Keratinocyte (primary cell): ENCODE measurements at places on chromosomes 12 and 14. TPM values are rescaled to one million over a fixed set of nuclear protein-coding genes. Genes with fewer than 3 reads are reported as not detected.
A peak's percentile ranks its signal among the peaks of the same experiment; 100 is the strongest.

- no peak overlapping the region for H3K27ac ChIP-seq
- H3K27me3 ChIP-seq: peaks cover 39% of the 10 kb centered on the region
- peaks cover 73% of the 10 kb centered on the region for H3K4me1 ChIP-seq
- no peak for DNase-seq
- peaks cover 24% of the 10 kb centered on the region for H3K36me3 ChIP-seq
- H3K4me3 ChIP-seq: no peak overlapping the region
Measured at GRCh38 chr12:57237596-57237931, 8.1 kb downstream of the SHMT2 start.

DNA sequence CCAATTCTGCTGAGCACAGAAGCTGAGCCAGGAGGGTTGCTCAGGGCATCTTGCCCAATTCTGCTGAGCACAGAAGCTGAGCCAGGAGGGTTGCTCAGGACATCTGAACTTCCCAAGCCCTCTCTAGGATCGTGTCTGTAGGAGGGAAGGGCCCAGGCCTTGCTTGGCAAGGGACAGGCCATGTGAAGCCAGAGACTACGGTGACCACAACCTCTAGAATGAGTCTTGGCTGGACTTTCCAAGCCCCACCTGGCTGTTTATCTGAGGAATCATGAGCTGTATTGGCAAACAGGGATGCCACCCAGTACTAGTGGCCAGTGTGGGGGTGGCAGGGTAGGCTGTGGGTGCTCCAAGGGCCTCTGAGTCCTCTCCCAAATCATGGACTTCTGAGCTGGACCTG is 7.7 kb upstream of the SERPINA6 start:
- no peak overlapping the region for H3K4me3 ChIP-seq
- H3K27ac ChIP-seq: no peak overlapping the region
- H3K4me1 ChIP-seq: peaks cover 3% of the 10 kb centered on the region
- no peaks in the 10 kb centered on the region for H3K36me3 ChIP-seq
- no peak for DNase-seq

- H3K36me3 ChIP-seq: no peaks in the 10 kb centered on the region
- H3K27me3 ChIP-seq: no peaks in the 10 kb centered on the region
Measured at GRCh38 chr12:57124261-57124877, 3.9 kb upstream of the LRP1 start.

Gene USP30
- polyA plus RNA-seq: 8.4 to 11.3 TPM (median 10.0 TPM) in 3 replicates

- no peaks in the 10 kb centered on the region for H3K36me3 ChIP-seq
- DNase-seq: no peak
- H3K27me3 ChIP-seq: no peaks in the 10 kb centered on the region
- peaks cover 21% of the 10 kb centered on the region for H3K4me1 ChIP-seq
- no peak overlapping the region for H3K27ac ChIP-seq
Measured at GRCh38 chr12:66047411-66048021, 83.0 kb downstream of the LLPH start.

- H3K27me3 ChIP-seq: no peaks in the 10 kb centered on the region
- DNase-seq: no peak
- no peak overlapping the region for H3K27ac ChIP-seq
- no peak overlapping the region for H3K4me3 ChIP-seq
- H3K4me1 ChIP-seq: peaks cover 4% of the 10 kb centered on the region
Measured at GRCh38 chr14:85459361-85460000, 70.5 kb upstream of the FLRT2 start.

- no peak overlapping the region for H3K4me3 ChIP-seq
- H3K4me1 ChIP-seq: peaks cover 18% of the 10 kb centered on the region
- H3K36me3 ChIP-seq: no peaks in the 10 kb centered on the region
- DNase-seq: no peak
Measured at GRCh38 chr14:72644758-72645489, 249.0 kb downstream of the DPF3 start.

DNA sequence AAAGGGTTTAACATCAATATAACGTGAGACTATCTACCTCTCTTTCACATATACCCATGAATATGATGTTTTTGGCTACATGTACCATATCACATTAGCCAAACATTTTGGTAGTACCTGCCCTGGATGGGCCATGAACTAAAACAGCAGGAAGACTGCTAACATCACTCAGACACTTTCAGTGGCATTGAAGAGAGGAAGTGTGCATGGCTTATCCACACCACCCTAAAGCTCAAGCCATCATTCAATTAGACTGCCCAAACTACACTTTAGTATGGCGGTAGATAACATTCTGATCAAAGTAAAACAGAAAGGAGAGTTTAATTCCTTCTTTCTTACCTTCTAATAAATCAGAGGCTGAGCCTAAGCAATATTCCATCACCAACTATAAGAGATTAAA is 103.0 kb downstream of the PEBP1 start:
- no peak for DNase-seq
- H3K4me3 ChIP-seq: no peak overlapping the region
- H3K27me3 ChIP-seq: no peaks in the 10 kb centered on the region
- H3K27ac ChIP-seq: peak overlapping the region; percentile 86
- peaks cover 16% of the 10 kb centered on the region for H3K36me3 ChIP-seq
- peaks cover 36% of the 10 kb centered on the region for H3K4me1 ChIP-seq

Gene TMPRSS12
- polyA plus RNA-seq: not detected in 3 replicates

DNA sequence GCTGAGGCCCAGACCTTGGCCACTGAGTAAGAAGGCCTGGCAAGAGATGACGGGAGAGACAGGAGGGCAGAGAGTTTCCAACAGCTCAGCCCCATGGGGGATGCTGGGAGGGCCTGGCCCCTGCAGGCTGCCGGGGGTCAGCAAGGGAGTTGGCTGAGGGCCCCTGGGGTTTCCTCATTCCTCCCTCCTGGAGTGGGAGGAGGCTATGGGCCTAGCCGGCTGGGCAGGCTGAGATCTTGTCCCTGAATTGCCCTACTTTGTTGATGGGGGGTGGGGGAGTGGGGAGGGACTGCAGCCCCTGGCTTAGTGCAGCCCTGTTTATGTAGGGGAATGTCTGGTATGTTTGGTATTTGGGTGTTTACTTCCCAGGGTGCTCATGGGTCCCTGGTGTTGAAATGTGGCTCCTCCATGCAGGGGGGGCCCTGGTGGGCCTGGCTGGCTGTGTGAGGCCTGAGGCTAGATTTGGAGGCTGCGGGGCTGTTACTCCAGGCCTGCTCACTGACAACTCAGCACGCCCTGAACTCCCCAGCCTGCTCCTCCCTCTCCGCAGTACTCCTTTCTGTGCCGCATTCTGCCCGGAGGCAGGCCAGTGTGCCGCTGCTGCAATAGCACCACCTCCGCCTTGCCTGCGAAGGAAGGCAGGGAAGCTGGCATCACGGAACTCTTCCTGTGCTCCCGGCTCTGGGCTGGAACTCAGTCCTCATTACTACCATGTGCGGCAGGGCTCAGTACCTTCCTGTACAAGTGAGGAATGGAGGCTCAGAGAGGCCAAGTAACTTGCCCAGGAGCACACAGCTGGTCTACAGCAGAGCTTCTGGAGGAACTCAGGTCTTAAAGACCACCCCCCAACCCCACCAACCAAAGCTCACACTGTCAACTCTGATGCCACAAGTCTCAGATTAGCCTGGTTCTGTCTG is 25.3 kb downstream of the JDP2 start:
- no peaks in the 10 kb centered on the region for H3K27me3 ChIP-seq
- peaks cover 34% of the 10 kb centered on the region for H3K4me1 ChIP-seq
- peak; percentile 75 for DNase-seq
- peak overlapping the region; percentile 49 for H3K4me3 ChIP-seq

DNA sequence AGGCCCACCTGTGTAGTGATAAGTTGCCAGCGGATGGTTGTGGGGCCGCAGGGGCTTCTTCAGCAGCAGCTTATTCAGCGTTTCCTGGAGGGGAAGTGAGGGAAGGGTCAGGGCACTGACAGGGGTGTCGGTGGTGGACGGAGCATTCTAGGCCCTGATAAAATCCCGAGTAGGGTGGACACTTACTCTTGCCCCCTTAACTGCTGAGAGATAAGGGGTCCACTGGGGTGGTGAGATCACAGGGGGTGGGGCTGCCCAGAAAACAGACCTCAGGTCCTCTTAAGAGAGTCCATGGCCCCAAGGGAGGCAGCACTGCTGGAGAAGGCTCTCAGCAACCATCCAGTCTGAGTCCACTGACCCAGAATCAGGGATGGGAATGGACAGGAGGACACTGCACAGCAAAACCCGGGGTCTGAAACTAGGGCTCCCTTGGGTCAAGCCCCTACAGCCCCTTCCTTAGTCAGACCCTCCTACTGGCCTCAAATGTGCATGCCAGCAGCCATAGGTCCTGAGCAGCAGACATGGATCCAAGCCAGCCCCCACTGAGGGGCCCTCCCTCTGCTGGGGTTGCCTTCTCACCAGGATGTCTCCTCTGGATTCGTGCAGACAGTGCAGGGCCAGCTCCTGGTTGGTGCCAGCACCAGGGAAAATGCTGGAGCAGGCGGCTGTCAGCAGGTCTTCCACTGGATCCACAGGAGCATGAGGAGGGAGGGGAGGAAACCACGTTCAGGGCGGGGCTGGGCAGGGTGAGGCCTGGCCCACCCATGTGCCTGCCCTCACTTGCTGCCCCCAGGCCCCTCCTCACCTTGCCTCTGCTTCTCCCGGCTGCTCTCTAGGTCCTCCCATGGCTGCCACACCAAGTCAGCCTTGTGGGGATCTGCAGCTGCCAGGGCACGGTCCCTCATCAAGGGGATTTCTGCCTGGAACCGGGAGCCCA is 12.1 kb upstream of the PNMA1 start:
- H3K27ac ChIP-seq: no peak overlapping the region
- DNase-seq: no peak
- peaks cover 69% of the 10 kb centered on the region for H3K36me3 ChIP-seq
- H3K27me3 ChIP-seq: no peaks in the 10 kb centered on the region
- H3K4me1 ChIP-seq: peaks cover 22% of the 10 kb centered on the region

Gene MYF5
- polyA plus RNA-seq: not detected in 3 replicates

Gene TMEM233
- polyA plus RNA-seq: 0.01 TPM in 1 of 3 replicates, not detected in the others

DNA sequence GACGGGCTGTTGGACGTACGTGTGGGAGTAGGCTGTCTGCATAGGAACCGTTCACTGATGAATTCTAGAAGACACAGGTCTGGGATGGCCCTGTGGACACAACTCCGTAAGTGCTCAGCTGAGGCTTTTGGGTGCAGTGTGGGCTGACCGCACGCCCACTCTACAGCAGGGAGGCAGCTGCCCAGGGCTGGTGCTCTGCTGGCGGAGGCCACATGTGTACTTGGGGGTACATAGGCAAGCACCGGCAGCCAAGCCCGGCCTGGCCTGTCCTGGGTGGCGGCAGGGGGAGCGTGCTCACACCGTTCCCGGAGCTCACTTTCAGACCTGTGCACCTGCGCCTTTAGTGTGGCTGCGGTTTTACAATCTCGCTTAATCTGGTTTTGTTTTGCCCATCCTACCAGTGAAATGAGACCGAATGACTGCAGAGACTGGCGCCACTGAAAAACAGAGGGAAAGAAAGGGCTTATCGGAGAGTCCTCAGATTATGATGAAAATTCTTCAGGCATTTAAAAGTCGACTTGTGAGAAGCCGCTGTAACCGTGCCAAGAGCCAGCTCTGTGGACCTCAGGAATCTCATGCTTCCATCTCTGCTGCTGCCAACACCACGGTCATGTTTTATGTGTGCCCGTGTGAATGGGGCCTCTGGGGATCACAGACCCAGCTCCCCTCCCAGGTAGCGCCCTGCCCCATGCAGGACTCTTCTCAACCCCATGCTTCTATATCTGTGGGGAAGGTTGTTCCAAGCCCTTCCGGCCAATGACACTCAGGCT is 45.8 kb downstream of the SSH1 start:
- no peak overlapping the region for H3K4me3 ChIP-seq
- peaks cover 24% of the 10 kb centered on the region for H3K4me1 ChIP-seq
- H3K36me3 ChIP-seq: peaks cover 32% of the 10 kb centered on the region
- H3K27me3 ChIP-seq: no peaks in the 10 kb centered on the region
- no peak overlapping the region for H3K27ac ChIP-seq

Gene LPAR5
- 6.7 to 11.7 TPM (median 8.3 TPM) in 3 replicates for polyA plus RNA-seq

Gene TAS2R30
- 0.03 to 0.18 TPM in 2 of 3 replicates, not detected in the other for polyA plus RNA-seq

Gene RFX4
- not detected in 3 replicates for polyA plus RNA-seq

DNA sequence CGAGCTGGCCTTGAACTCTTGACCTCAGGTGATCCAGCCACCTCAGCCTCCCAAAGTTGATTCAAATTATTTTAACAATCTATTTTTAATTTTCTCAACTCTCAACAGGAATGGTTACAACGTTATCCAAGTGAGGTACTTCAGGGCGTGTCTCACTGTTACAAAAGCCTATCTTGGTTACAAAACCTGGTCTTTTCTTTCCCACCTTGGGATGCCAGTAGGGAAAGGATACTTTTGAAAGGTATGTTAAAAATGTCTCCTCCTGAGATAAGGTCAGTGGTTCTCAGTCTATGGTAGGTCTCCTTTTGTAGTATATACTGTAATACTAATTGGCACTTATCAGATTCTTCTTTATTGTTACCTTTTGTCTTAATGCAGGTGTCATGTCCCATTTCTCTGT is 4.9 kb downstream of the SPTSSA start:
- H3K27me3 ChIP-seq: no peaks in the 10 kb centered on the region
- DNase-seq: no peak
- H3K4me3 ChIP-seq: no peak overlapping the region
- H3K36me3 ChIP-seq: peaks cover 4% of the 10 kb centered on the region
- peaks cover 11% of the 10 kb centered on the region for H3K4me1 ChIP-seq
